ENCODE measurements at places on chromosomes 3 and 15.

- DNase-seq: no peak
Observed at GRCh38 chr15:41630616-41631217, 29.5 kb upstream of the MGA start.

- peak; percentile 82 for DNase-seq
Observed at GRCh38 chr3:123489400-123490004, 40.6 kb upstream of the ADCY5 start.

GRCh38 chr3:147945968-147946519 lies 536.9 kb downstream of the ZIC1 start:
- DNase-seq: peak; percentile 44

DNA sequence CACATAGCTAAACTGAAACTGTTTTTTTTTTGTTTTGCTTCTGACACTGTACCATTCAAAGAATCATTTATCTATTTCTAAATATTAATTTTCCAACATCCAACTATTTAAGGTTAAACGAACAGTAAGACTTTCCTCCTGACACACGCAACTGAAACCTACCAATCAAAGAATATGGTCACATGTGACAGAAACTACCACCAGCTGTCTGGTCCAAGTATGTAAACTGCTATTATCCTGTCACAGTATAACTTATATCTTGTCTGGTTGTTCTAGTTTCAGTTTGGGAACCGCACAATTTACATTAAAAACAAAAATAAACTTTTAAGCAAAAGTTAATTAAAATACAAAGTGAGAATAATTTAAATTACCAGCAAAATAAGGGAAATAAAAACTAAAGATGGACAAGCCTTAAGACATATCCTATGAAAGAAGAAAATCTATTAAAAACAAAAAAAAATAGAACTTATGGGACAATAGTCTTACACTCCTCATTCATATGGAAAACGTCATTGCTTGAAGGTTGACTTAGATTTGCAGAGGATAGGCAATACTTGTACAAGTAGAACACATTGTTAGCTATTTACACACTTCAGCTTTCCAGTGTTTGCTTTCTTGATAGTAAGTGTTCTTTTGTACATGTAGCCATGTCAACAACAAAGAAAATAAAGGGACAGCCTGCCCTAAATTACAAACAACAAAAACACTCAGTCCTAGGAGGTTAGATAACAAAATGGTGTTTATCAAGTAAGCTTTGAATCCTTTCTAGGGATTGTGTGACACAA lies 26.8 kb upstream of the CHRM5 start:
- no peak for DNase-seq

GRCh38 chr15:40340740-40341400 lies at the start of gene CCDC9B:
Gene CCDC9B (minus strand): TSS chr15:40340939. CDS start chr15:40340819, 120 bp downstream.
- DNase-seq: peak; percentile 63

GRCh38 chr3:52820736-52821135 lies 9.7 kb downstream of the ITIH4 start:
- DNase-seq: peak; percentile 66

- no peak for DNase-seq
Observed at GRCh38 chr3:138921316-138922292, 25.3 kb downstream of the FOXL2 start.

- no peak for DNase-seq
Observed at GRCh38 chr3:56086355-56086754, 381.9 kb downstream of the ERC2 start.
